ENCODE measurements at places on chromosomes 4 and X.

- no peak for DNase-seq
Observed at GRCh38 chr4:11194431-11194830, 234.3 kb downstream of the HS3ST1 start.

GRCh38 chr4:146381263-146381872, 140.4 kb downstream of the SLC10A7 start:
- no peak for DNase-seq

DNA sequence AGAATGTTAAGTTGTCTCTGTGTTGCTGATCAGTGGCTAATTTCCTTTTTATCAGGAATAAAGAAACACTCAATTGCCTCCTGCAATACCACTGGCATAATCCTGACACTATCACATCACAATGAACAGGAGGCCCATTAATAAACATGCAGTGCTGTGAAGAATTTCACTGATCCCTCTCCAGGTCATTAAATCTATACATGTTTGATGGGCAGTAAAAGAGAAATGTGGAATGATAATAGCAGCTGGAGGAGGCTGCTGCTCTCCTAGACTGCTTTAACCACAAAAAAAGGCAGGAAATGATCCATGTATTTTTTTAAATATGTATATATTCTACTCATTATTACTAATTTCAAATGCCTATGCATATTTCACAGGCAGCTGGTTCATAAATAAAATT, 202.1 kb downstream of the CENPC start:
- DNase-seq: no peak

DNA sequence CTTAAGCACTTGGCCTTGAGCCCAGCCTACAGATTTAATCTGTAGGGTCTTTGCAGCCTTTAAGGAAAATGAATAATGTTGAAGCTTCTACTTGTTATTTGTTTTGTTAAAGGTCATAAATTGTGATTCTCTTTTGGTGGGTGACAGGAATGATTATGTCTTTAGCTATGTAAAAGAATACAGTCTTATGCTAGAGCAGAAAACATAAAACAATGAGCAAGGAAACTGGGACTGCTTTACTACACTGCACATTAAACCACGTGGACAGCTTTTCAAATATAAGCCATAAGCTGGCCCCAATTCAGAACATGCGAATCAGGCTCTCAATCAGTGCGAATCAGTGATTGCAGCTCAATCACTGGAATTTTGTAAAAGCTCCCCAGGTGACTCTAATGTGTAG, 40.9 kb upstream of the TBC1D19 start:
- DNase-seq: no peak

GRCh38 chr4:67355806-67356205, 189.5 kb downstream of the CENPC start:
- no peak for DNase-seq

DNA sequence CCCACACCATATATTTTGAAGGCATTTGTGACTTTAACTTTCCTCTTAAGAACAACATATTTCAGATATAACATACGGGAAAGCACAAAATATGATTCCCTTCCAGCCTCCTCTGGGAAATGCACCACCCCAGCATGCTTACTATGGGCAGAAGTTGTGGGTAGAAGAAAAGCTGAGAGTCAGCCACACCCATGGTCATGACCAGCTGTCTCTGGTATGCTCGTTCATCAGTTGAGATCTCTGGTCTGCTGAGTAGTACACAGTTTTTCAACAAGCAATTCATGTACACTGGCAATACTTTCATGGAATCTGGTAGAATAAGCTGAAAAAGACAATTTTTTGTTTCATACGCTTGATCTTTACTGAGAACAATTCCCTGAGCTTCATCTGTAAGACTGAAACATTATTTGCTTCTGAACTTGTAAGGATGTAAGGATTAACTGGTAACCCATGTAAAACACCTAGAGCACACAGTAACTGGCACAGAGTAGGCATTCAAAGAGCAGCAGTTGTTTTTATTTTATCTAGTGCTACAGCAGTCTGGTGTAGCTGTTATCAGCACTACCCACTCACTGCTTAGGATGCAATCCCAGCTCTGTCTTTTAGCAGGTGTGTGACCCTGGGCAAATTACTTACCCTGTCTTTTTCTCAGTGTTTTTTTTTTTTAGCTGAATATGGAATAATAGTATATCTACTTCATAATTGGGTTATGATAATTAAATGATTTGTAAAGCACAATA, 47.6 kb downstream of the METTL14 start:
- DNase-seq: no peak

DNA sequence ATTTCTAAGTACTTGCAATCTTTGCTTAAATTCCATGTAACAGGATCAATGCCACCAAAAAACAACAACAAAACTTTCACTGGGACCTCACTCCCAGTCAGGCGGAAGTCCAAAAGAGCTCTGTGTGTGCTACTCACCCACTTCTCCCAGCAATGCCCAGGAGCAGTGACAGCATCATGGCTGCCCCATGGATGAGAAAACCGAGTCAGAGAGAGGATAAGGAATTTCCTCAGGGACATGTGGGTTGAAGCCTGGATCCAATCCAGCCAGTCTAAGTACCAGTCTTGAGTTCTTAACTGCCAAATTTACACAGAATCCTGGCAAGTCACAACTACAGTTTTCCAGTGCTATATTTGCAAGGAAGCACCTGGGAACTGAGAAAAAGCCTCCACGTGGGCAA, 64.5 kb downstream of the STX18 start:
- DNase-seq: no peak

DNA sequence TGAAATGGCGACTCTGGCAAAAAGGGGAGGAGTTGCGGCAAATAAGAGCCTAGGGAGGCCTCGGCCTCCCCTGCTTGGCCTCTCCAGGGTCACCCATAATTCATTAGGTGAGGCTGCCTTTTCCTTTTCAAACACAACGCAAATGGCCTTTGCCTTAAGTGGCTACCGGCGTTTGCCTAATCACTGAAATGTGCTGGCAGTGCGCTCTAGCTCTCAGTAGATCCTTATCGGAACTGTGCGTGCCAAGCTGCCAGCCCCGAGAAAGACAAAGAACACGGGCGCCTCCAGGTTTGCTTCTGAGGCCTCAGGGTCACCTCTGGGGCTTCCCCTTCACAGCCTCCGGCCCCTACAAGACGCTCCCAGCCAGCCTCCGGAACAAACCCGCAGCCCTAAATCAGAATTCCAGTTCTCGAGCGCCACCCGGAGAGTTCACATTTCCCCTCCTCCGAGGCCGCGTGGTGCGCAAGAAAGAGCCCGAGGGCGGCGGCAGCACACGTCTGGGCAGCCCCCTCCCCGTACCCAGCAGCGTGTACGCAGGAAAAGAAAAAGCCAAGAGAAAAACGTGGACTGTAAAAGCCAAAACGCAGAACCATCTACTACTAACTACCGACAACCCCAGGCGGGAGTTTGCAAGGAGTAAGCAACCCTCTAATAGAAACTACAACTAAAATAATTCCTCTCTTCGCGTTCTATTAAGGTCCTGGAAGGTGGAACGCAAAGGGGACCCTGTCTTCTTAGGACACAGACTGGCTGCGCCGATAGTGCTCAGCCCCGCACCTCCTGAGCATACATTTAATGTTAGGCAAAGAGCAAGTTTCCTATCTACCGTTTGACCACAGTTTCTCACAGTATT, 76.5 kb upstream of the BCOR start:
- DNase-seq: peak; percentile 76

GRCh38 chr4:17368408-17368807, 143.5 kb downstream of the QDPR start:
- no peak for DNase-seq

DNA sequence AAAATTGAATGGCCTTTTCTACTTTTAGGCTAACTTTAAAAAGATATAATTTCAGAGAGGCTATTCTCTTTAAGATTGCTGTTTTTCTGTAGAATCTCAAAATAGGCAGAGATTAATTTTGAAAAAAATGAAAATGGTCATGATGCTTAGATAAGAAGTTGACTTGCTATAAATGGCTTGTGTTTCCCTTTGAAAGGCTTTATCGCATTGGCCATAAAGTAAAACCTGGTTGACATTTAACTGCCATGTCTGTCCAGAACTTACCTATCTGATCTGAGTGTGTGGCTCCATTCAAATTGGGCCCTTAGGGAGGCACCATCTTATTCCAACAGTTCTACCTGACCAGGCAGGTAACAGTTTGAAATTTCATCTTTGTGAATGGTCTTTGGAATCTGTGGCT, 56.1 kb downstream of the AFF2 start:
- DNase-seq: no peak

DNA sequence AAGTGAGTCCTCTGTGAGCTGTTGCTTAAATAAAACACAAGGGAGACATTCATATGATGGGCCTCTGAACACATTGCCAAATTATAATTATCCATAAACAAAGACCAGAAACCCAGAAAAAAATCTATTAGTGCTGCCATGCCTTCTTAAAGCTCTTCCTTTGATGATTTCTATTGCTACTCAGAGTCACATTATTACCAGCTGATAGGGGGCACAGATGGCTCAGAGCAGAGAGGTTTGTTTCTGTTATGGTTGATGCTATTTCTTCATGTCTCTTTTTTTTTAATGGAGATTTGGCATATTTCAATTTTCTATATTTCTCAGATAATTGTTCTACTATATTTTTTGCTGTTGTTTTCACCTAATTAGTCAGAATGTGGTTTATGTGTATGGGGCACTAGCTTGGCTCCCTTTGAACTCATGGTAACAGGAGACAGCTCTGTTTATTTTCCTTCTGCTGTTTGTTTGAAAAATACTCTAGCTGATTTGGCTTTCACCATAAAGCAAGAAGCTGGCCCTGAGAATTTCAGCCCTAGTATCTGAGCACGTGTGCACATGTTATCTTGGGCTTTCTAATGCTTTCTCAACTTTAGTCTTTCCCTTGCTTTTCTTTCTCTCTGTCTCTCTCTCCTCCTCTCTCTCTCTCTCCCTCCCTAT, 568.8 kb downstream of the PPARGC1A start:
- DNase-seq: no peak

DNA sequence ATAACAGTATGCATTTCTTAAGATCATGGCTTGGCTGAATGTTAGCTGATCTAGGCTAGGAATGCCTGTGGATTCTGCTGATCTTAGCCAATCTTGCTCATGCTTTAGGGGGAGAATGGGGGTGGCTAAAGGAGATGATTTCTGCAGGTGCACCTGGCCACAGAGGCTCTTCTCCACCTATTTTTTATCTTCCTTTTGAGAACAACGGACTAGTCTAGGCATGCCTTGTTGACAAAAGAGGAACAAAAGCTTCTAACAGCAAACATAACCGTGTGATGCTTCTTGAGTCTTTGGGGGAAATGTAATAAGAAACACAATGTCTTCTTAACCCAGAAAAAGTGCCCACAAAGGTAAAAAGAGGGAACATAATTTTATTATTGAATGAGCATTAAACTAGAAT, 743.5 kb downstream of the ARAP2 start:
- no peak for DNase-seq

DNA sequence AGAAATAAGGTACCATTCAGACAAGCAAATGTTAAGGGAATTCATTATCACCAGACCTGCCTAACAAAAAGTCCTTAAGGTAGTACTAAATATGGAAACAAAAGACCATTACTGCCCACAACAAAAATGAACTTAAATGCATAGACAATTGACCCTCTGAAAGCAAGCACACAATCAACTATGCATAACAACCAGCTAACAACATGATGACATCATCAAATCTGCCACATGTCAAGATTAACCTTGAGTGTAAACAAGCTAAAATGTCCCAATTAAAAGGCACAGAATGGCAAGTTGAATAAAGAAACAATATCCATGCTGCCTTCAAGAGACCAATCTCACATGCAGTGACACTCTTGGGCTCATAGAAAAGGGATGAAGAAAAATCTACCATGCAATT, 160.7 kb upstream of the CPXCR1 start:
- DNase-seq: no peak

DNA sequence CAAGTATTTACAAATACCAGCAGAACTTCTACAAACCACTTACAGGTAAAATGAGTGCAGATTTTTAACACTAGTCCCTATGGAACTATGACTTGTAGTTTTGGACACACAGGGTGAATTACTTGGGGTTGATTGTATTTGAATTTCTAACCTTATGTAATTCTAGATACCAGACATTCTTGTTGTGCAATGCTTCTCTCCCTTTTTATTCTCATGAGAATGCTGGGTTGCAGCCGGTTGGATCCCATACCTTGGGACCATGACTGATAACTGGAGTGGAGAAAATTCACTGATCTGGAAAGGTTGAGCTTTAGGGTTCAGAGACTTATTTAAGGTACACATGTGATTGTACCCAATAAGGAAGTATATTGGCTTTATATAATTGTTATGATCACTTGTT, 8.8 kb downstream of the TET2 start:
- no peak for DNase-seq

- DNase-seq: no peak
Observed at GRCh38 chr4:97590266-97590665, 553.0 kb downstream of the STPG2 start.

DNA sequence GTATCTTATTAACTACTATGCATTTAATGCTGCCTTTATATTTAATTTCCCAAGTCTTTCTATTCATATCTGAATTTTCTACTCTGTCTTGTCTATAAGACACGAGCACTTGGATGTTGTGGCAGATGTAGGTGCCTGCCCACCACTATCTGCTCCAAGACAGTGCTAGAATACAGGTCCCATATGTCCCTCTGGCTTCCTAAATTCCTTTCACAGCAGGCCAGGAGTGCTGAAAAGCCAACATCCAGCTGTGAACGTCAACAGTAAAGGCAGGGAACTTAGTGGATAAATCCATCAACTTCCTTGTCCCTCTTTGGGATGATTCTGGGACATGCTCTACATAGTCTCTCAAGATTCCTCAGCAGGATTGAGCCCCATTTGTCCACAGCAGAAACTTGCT, 245.1 kb upstream of the ETNPPL start:
- no peak for DNase-seq

- no peak for DNase-seq
Observed at GRCh38 chrX:120357186-120357585, 4.7 kb upstream of the ATP1B4 start.

- DNase-seq: peak; percentile 43
Observed at GRCh38 chr4:3346146-3346545, 53.3 kb downstream of the RGS12 start.

DNA sequence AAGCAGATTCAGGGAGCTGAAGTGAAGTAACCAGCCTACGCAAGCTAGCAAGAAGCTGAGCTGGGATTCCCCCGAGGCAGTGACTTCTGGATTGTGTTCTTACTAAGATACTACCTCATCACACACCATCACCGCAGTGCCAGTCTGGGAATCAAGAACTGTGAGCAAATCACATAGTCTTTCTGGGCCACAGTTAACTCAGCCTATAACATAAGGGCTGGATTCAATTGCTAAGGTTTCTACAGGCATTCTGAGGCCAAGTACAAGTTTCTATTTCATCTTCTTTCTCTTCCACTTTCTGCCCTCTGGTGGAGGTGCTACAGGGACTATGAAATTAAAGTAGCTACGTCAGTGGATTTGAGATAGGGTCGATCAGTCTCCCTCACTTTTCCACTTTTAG, 1.4 kb upstream of the CORIN start:
- no peak for DNase-seq

GRCh38 chr4:159937595-159937994, 834.7 kb downstream of the RAPGEF2 start:
- no peak for DNase-seq

- DNase-seq: no peak
Observed at GRCh38 chrX:34341258-34341657, 209.1 kb upstream of the FAM47A start.

Measured in NCI-H1092 (cell line).